ENCODE measurements at places on chromosomes 6 and 20.

GRCh38 chr6:139296927-139297326 is 5.1 kb upstream of the TXLNB start:
- no peak for DNase-seq

DNA sequence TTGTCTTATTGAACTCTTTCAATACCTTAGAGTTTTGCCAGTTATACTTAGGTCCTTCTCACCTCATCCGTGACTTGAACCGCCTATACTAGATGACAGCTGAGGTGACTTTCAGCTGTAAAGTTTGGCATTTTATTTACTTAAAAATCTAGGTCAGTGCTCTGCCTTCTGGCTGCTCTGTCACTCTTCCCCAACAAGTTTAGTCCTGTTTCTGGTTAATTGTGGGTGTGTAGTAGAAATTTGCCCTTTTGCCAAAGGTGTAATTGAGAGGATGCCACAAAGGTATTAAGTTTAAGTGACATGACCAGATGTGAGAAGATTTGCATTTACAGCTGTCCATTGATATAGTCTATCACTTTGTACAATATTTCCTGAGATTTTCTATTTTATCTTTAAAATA is 106.2 kb downstream of the FARS2 start:
- no peak for DNase-seq

DNA sequence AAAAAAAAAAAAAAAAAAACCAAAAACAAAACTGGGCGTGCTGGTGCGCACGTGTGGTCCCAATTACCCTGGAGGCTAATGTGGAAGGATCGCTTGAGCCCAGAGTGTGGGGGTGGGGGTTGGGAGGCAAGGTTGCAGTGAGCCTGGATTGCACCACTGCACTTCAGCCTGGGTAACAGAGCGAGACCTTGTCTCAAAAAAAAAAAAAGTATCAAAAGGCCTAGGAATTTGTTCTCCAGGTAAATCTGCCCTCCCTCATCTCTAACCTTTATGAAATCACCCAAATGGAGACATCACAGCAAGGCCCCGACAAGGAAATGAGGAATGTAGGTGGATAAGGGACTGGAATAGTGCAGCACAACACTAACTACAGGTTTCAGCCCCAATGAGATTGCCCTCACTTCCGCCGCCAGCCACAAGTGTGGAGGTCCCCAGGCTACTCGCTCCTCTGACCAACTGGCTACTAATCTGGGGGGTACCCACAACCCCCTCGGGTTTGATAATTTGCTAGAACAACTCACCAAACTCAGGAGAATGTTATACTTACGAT is 36.8 kb upstream of the DDR1 start:
- DNase-seq = no peak

- DNase-seq = no peak
Observed at GRCh38 chr6:113876695-113877094, 19.6 kb downstream of the MARCKS start.

GRCh38 chr6:103723438-103724322 is 1136.0 kb downstream of the HACE1 start:
- DNase-seq = no peak

- DNase-seq = no peak
Observed at GRCh38 chr6:64838726-64839125, 868.3 kb downstream of the EYS start.

DNA sequence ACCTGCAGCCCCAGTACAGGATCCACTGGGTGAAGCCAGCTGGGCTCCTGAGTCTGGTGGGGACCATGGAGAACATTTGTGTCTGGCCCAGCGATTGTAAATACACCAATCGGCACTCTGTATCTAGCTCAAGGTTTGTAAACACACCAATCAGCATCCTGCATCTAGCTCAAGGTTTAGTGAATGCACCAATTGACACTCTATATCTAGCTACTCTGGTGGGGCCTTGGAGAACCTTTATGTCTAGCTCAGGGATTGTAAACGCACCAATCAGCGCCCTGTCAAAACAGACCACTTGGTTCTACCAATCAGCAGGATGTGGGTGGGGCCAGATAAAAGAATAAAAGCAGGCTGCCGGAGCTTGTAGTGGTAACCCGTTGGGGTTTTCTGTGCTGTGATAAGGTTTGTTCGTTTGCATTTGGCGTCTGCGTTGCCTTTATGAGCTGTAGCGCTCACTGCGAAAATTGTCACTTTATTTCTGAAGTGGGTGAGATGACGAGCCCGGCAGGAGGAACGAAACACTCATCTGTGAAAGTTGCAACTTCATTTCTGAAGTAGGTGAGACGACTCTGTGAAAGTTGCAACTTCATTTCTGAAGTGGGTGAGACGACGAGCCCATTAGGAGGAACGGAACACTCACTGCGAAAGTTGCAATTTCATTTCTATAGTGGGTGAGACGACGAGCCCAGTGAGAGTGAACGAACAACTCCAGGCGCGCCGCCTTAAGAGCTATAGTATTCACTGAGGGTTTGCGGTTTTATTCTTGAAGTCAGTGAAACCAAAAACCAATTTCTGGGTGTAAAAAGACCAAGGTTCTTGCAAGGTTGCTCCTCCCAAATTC is 31.1 kb downstream of the SERPINB6 start:
- no peak for DNase-seq

DNA sequence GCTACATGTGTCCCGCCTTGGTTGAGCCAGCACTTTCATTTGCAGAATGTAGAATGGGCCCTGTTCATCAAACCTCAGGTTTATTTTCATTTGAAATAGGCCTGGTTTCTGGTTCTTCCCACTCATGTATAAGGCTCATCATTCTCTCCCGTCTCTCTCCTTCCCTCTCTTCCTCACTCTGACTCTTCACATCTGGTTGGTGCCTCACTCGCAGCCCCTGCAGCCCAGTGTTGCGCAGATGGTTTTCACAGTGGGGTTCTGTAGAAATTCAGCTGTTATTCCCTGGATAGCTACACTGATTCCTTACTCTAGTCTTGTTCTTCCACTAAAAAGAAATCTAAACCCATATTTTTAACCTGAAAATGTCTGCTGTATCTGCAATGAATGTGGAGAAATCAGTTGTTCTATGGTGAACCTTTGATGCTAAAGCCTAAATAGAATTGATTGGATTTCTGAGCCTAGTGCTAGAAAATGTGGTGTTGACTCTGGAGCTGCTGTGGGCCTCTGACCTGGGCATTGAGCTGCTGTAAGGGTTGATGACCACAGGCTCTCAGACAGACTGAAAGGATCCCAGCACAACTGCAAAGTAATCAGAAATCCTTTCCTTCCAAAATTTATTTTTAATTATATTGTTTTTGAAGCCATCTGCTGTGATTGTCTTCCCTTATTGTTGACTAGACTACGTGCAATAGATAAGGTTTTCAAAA is 150.3 kb downstream of the TMEM242 start:
- DNase-seq = no peak
